ENCODE measurements at places on chromosomes 7 and 10.

DNA sequence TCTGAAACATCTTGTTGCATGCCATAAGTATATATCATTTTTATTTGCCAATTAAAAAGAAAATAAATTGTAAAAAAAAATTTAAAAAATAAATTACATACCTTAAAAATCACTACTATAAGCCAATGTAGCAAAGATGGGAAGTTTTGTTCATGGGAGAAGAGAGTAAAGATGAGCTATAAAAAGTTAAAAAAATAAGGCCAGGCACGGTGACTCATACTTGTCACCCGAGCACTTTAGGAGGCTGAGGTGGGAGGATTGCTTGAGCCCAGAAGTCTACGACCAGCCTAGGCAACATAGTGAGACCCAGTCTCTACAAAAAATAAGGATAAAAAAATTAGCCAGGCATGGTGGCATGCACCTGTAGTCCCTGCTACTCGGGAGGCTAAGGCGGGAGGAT lies 8.4 kb upstream of the STK32C start:
- DNase-seq: no peak

DNA sequence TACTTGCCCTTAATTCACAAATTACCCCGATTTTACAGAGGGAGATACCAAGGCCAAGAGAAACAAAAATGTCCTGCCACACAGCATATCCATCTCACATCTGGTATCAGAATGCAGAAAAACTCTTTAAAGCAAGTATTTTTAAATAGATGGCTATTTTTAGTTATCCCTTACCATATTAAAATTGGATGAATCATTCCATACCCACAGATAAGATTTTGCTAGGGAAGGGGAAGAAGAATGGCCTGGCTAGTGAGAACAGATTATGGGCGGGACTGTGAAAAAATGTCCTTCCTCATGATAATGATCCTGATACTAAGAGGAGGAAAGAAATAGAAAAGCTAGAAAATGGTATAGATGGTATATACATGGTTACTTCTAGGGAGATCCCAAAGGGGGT lies 80.6 kb upstream of the GATAD1 start:
- DNase-seq: no peak

- no peak for DNase-seq
Measured at GRCh38 chr10:14429043-14429700, 98.4 kb upstream of the FRMD4A start.

DNA sequence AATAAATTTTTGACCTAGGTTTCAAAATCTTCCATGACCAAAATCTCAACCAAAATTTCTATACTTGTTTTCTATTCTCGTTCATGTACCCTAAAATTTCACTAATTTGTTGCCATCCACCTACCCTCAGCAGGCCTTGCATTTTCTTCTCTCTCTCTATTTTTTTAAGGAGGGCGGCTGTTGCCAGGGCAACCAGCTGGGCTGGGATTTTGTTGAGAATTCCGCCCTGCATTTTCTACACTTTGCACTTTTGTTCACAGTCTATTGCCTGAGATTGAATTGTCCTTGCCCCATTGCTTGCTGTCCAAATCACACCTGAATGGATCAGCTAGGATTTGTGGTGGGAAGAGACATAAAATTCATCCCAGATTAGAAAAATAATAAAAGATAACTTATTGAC lies 657.5 kb upstream of the NRP1 start:
- DNase-seq: no peak

- no peak for DNase-seq
Measured at GRCh38 chr7:95545007-95545615, 51.2 kb downstream of the PDK4 start.

GRCh38 chr7:122304996-122305421 lies 459 bp upstream of the FEZF1 start:
- DNase-seq: no peak

All from GM12865 (cell line).